Activated CD4-positive, alpha-beta T cell treated with anti-CD3 and anti-CD28 coated beads, Interleukin-2, amount 10 ng/mL, durations not matched to agents 7 days and 5 days (primary cell): ENCODE measurements at places on chromosomes 3 and 15. TPM values are rescaled to one million over a fixed set of nuclear protein-coding genes. Genes with fewer than 3 reads are reported as not detected.

DNA sequence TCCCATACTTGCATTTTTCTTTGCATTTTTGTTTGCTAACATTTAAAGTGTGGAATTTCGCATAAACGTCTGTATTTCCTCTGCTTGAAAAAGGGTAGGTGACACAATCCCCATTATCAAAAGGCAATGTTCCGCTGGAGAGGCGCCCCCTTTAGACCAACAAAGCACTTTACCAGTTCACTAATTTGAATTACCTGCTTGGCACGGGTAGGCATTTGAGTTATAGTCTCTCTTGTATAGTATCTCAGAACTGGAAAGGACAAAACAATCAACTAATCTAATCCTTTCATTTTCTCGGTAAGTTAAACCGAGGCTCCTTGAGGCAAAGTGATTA is 775 bp upstream of the CCDC39 start:
- peak; percentile 16 for DNase-seq
- no peak overlapping the region for H3K27ac ChIP-seq
- peaks cover 18% of the 10 kb centered on the region for H3K4me1 ChIP-seq
- peaks cover 52% of the 10 kb centered on the region for H3K27me3 ChIP-seq
- no peaks in the 10 kb centered on the region for H3K36me3 ChIP-seq

- H3K27ac ChIP-seq, result no peak overlapping the region
- H3K4me3 ChIP-seq, result no peak overlapping the region
- peaks cover 22% of the 10 kb centered on the region for H3K27me3 ChIP-seq
- H3K36me3 ChIP-seq, result no peaks in the 10 kb centered on the region
- peaks cover 19% of the 10 kb centered on the region for H3K4me1 ChIP-seq
Observed at GRCh38 chr15:66893294-66893693, 172.1 kb upstream of the SMAD3 start.

GRCh38 chr15:80887148-80887547 is 102.5 kb downstream of the MESD start:
- H3K4me3 ChIP-seq, result no peak overlapping the region
- peaks cover 19% of the 10 kb centered on the region for H3K4me1 ChIP-seq
- no peaks in the 10 kb centered on the region for H3K36me3 ChIP-seq
- H3K27ac ChIP-seq, result no peak overlapping the region
- peaks cover 7% of the 10 kb centered on the region for H3K27me3 ChIP-seq

GRCh38 chr15:48317221-48317620 is 14.0 kb upstream of the DUT start:
- no peak overlapping the region for H3K27ac ChIP-seq
- H3K36me3 ChIP-seq, result no peaks in the 10 kb centered on the region
- H3K4me1 ChIP-seq, result no peaks in the 10 kb centered on the region
- no peak overlapping the region for H3K4me3 ChIP-seq
- H3K27me3 ChIP-seq, result peaks cover 7% of the 10 kb centered on the region

DNA sequence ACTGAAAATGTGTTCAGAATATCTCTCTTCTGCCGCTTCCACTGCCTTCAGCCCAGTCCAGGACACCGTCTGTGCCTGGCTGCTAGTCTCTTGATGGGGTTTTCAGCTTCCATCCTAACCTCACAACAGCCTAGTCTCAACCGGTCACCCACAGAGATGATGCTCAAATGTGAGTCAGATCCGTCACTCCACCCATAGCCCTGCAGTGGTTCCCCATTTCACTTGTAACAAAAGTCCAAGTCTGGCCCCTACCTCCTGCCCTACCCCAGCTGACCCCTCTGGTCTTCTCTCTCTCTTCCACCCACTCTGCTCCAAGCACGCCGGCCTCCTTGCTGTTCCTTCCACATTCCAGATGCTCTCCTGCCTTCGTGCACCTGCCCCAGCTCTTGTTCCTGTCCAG is 68.1 kb downstream of the PPARG start:
- no peak overlapping the region for H3K4me3 ChIP-seq
- H3K4me1 ChIP-seq, result no peaks in the 10 kb centered on the region
- H3K36me3 ChIP-seq, result no peaks in the 10 kb centered on the region

FSIP1 gene
- 0.48 TPM for total RNA-seq

- H3K4me3 ChIP-seq, result no peak overlapping the region
- H3K27ac ChIP-seq, result no peak overlapping the region
- DNase-seq, result no peak
- H3K36me3 ChIP-seq, result no peaks in the 10 kb centered on the region
- no peaks in the 10 kb centered on the region for H3K27me3 ChIP-seq
Observed at GRCh38 chr3:33149342-33149741, 35.5 kb downstream of the CRTAP start.

SPINT1 gene
- total RNA-seq, result 2.9 TPM

- H3K4me3 ChIP-seq, result no peak overlapping the region
- H3K36me3 ChIP-seq, result peaks cover 34% of the 10 kb centered on the region
- no peak for DNase-seq
Observed at GRCh38 chr15:85523530-85523929, 143.1 kb downstream of the AKAP13 start.

DCLK3 gene
- total RNA-seq, result not detected

DNA sequence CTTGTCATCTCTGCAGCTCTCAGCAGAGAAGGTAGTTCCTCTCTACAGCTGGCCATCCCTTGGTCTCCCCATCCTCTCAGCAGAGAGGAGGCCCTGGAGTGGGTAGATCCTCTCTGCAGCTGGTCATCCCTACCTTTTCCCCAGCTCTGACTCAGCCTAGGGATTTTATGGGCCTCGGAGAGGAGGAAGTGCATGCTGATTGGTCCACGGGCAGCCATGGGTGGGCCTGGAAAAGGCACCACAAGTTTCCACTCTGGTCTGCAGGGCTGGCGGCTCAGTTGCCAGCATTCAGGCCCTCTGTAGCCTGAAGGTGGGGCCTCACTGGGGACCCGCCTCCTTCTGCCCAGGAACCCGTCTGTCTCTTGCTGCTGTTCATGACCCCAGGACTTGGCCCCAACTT is 36.9 kb downstream of the NR1D2 start:
- H3K4me3 ChIP-seq, result no peak overlapping the region
- no peak for DNase-seq
- H3K4me1 ChIP-seq, result no peaks in the 10 kb centered on the region
- H3K27ac ChIP-seq, result no peak overlapping the region

DNA sequence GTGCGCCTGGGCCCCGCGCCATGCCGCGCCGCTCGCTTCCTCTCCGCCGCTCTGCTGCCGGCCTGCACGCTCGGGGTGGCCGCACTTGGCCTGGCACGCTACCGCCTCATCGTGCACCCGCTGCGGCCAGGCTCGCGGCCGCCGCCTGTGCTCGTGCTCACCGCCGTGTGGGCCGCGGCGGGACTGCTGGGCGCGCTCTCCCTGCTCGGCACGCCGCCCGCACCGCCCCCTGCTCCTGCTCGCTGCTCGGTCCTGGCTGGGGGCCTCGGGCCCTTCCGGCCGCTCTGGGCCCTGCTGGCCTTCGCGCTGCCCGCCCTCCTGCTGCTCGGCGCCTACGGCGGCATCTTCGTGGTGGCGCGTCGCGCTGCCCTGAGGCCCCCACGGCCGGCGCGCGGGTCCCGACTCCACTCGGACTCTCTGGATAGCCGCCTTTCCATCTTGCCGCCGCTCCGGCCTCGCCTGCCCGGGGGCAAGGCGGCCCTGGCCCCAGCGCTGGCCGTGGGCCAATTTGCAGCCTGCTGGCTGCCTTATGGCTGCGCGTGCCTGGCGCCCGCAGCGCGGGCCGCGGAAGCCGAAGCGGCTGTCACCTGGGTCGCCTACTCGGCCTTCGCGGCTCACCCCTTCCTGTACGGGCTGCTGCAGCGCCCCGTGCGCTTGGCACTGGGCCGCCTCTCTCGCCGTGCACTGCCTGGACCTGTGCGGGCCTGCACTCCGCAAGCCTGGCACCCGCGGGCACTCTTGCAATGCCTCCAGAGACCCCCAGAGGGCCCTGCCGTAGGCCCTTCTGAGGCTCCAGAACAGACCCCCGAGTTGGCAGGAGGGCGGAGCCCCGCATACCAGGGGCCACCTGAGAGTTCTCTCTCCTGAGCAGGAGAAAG is 951 bp downstream of the GPR62 start:
- peak; percentile 27 for DNase-seq
- H3K27me3 ChIP-seq, result peaks cover 34% of the 10 kb centered on the region
- H3K4me3 ChIP-seq, result peak overlapping the region; percentile 13
- peaks cover 11% of the 10 kb centered on the region for H3K4me1 ChIP-seq
- no peaks in the 10 kb centered on the region for H3K36me3 ChIP-seq
